ENCODE measurements at places on chromosomes 4 and X.
A peak's percentile ranks its signal among the peaks of the same experiment; 100 is the strongest.

DNA sequence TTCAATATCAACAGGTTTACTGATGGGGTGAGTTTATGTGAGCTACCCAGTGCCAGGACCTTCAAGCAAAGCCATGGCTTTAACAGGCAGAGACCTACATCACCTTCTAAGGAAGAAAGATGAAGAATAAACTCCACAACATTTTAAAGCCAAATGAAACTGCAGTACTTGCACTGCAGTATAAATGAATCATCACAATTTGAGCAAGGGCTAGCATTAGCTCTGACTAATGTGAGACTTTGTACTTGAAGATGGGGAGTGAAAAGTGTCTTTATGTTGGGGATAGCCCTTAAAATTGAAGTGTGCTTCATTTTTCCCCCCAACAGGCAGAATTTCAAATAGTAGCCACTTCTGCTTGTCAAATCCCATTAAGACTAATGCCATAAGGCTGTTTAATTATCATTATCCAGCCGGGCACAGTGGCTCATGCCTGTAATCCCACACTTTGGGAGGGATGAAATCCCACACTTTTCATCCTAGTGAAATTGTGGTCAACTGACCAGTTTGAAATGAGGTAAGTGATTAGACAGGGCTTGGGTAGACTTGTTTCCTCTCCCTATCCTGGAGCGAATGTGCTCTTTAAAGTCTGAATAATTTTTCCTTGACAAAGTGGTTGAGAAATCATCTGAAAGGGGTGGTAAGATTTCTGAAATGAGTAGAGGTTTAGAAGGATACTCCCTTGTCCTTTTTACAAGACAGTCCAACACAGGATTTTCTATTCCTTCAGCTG lies 27.2 kb upstream of the GPR34 start:
- no peak for DNase-seq

GRCh38 chrX:47215291-47215900 lies 3.1 kb upstream of the CDK16 start:
- DNase-seq: no peak

DNA sequence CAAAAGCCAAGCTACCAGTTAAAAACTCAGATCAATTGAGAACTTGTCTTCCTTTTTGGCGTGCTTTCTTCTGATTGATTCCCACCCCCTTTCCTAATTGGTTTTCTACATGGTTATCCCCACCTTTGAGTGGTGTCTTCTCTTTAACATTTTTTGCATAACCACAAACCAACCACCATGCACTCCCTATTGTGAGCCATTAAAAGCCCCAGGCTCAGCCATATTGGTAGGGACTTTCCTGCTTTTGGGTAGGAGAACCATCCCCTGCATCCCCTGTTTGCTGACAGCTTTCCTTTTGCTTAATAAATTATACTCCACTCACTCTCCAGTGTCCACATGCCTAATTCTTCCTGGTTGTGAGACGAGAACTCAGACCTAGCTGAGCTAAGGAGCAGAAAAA lies 1651.4 kb upstream of the IGFBP7 start:
- DNase-seq: no peak

DNA sequence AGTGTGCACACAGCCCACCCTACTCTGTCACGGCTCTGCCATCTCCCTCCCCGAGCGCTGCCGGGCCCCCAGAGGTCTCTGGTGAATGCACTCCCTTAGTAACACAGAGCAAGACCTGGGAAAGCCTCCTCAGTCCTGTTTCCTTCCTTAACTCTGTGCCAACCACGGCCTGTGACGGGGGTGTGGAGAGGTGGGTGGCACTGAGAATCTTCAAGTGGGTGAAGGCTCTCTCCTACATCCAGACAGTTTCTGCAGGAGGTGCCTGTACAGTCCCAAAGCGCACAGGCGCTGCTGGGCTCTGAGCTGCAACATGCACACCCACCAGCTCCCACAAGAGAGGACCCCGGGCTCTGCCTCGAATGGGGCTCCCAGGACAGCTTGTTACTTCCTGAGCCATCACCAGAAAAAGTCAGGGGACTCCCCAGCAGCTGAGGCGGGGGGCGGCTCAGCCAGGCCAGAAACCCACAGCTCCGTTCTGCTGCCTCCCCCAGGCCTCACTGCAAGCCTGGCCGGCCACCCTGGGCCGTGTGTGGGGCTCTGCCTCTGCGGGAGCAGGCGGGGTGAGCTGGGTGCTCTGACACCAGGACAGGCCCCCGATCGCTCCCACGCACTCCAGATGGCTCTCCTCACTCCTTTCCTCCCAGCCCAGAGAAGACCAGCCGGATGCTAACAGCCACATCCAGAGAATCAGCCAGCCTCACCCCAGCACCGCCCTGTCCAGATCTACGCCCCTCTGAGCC lies 29.7 kb downstream of the FAM53A start:
- peak; percentile 21 for DNase-seq

- DNase-seq: no peak
These were observed 61.0 kb downstream of the RASGEF1B start for GRCh38 chr4:81410680-81411079.

DNA sequence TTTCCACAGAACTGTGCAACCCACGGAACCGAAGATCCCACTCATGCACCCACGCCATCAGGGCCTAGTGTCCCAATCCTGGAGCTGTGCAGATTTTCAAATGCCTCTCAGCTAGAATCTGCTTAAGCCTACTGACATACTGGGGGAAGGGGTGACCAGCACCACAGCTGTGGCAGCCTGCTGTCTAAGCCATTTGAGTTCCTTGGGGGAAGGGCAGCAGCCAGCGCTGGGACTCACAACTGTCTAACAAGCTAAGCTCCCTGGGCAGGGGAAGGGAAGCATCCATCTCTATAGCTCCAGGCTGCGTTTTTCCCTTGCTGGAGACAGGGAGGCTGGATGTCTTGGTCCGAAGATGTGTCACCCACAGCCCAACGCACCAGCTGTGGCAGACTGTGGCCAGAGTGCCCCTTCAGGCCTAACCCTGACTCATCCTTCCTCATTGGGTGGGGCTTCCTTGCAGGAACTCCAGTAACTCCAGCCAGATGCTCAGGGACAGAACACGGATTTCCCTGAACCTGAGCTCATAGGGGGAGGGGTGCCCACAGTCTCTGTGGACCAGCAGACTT lies 194.8 kb downstream of the CHRDL1 start:
- DNase-seq: no peak

- DNase-seq: peak; percentile 42
These were observed 24.3 kb downstream of the PSAPL1 start for GRCh38 chr4:7410446-7410845.

DNA sequence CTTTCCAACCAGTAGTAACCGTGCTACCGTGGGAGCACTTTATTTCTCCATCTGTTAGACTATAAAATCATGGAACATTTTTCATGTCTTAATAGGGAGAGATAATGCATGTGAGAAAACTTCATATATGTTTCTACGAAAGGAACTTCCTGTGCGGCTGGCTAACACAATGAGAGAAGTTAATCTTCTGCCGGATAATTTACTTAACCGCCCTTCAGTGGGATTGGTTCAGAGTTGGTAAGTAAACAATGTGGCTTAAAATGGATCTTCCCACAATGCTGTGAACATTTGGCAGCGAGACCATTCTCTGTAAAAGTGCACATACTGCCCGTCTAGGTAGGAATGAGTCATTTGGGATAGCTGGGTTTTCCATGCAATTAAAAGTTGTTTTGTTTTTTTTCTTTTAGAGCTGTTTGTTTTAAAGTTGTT lies 29.6 kb downstream of the PDK3 start:
- peak; percentile 33 for DNase-seq

DNA sequence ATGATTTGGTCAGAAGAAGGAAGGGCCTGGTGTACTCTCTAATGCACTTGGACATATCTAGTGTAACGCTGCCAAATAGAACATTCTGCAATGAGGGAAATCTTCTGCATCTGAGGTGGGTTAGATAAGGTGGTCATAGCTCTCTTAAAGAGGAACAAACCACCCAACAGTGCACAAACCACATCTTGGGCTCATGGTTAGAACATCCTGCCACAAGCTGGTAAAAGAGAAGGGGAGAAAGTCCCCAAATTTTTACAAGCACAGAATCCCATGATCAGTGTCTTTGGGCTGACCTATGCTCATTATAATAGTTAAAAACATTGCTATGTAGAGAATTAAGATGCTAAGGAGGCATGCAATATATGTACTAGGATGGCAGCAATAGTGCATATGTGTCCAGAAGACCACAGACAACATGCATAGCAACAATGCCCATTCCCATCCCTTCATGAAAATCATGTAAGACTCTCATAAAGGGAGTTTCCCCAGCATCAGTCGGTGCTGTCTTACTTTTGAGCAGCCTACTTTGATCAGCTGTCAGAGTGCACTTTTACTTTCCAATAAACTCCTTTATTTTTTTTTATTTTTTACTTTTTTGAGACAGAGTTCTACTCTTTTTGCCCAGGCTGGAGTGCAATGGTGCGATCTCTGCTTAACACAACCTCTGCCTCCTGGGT lies 99.7 kb upstream of the SLC7A11 start:
- no peak for DNase-seq

GRCh38 chr4:18180892-18181291 lies 159.3 kb upstream of the LCORL start:
- DNase-seq: no peak

- no peak for DNase-seq
These were observed 33.8 kb downstream of the RBBP7 start for GRCh38 chrX:16836371-16836770.

- DNase-seq: no peak
These were observed 70.0 kb upstream of the FAM241A start for GRCh38 chr4:112075129-112075753.

DNA sequence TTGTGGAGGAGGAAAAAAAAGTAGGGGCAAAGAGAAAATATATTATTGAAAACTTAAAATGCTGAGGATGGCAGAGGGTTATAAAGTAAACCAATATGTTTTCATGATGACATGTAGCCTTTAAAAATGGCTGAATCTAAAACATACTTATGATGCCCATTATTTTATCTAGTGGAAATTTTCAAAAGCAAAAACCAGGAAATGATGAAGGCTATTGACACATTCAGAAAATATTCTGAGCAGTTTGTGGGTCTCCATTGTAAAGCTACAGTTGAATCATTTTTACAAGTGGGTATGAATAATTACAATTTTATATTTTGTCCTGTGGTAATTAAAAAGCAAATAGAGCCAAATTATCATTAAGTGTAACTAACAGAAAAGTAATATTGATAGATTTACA lies 10.7 kb downstream of the PLS3 start:
- DNase-seq: no peak

- DNase-seq: peak; percentile 29
These were observed 978 bp downstream of the HS6ST2 start for GRCh38 chrX:132957211-132958090.

GRCh38 chr4:167185465-167185864 lies 48.8 kb downstream of the SPOCK3 start:
- no peak for DNase-seq

GRCh38 chr4:173477016-173477415 lies 53.0 kb downstream of the HAND2 start:
- no peak for DNase-seq

DNA sequence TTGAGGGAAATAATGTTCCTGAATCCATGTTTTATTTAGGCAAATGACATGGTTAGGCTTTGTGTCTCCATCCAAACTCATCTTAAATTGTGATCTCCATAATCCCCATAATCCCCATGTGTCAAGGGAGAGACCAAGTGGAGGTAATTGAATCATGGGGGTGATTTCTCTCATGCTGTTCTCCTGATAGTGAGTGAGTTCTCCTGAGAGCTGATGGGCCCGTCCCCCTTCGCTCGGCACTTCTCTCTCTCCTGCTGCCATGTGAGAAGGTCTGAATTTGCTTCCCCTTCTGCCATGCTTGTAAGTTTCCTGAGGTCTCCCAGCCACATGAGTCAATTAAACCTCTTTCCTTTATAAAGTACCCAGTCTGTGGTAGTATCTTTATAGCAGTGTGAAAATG lies 563.0 kb upstream of the NR3C2 start:
- DNase-seq: no peak

DNA sequence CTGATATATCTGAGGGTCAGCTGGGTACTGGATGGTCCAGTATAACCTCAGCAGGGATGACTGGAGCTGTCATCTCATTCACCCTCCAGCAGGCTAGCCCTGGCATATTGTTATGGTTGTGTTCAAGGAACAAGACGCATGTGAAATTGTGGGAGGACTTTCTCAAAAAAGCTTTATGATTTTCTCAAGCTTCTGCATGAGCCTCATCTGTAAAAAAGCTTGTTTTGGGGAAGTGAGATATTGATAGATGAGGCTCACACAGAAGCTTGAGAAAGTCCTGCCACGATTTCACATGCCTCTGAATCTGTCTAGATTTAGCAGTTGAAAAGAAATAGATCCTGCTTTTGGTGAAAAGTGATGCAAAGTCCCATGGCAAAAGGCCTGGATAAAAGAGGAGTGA lies 93.4 kb downstream of the SPCS3 start:
- DNase-seq: no peak

GRCh38 chrX:75522565-75523431 lies at the start of gene ZDHHC15:
ZDHHC15 (minus strand) TSS chrX:75523037; CDS start chrX:75523024, 13 bp downstream.
- DNase-seq: peak; percentile 53

DNA sequence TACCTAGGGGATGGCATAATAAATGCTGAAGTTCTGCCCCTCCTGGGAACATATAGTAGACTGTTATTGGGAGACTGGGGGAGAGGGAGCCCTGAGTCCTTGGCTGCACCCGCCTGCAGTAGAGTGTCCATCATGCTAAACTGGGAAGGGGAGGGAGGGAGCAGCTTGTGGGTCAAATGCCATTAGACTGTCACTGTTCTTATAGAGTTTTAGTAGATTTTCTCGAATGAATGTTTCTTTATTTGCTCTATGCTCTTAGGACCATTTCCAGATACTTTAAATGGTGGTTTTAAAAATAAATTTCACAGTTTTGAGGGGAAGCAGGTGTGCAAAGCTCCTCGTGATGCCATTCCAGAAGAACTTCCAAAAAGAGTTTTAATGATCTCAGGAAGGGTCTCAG lies 111.6 kb upstream of the USP9X start:
- no peak for DNase-seq

GRCh38 chr4:37023504-37023903 lies 221.0 kb upstream of the NWD2 start:
- DNase-seq: no peak

GRCh38 chr4:99430106-99430505 lies 5.0 kb downstream of the ADH7 start:
- DNase-seq: no peak

DNA sequence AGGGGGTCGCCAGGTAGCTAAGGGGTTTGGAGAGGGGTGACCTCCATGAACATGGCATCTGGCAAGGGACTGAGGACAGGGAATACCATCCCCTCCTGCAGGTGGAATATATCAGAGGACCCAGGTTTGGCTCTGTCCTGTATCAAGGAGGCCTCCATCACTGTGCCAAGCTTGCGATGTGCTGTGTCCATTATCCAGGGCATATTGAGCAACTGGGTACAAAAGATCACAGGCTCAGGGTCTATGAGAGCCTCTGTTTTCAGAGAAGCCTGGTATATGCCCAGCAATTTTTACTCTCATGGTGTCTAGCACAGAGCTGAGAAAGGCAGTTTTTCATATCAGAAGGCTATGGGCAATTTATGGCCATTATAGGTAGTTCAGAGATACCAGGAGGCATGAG lies 16.6 kb upstream of the TCEAL5 start:
- DNase-seq: no peak

DNA sequence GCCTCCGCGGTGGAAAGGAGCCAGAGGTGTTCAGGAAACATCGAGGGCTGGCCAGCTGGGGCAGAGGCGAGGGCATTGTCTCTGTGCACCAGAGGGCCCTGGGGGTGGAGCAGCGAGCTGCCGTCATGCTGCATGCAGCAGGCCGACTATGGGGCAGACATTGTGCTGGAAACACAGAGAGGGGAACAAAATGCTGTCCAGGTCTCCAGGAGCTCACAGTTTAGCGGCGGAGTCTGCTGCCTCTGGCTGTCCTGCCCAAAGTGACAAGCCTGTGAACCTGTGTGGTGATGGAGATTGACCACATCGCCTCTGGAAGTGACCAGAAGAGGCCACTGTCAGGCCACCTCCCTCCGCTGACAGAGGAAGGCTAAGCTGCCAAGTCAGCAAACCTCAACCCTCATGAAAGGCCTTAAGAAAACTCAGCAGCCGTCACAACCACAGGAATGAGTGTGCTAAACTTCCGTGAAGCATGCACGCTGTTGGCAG lies 20.1 kb upstream of the SASH3 start:
- DNase-seq: no peak
